ENCODE measurements at places on chromosomes 11 and 22.

- DNase-seq: no peak
These were observed 33.0 kb upstream of the PAK1 start for GRCh38 chr11:77506857-77507256.

- DNase-seq: no peak
These were observed 603 bp downstream of the ESRRA start for GRCh38 chr11:64305691-64306562.

- no peak for DNase-seq
These were observed 3.8 kb upstream of the PYGM start for GRCh38 chr11:64763526-64764039.

DNA sequence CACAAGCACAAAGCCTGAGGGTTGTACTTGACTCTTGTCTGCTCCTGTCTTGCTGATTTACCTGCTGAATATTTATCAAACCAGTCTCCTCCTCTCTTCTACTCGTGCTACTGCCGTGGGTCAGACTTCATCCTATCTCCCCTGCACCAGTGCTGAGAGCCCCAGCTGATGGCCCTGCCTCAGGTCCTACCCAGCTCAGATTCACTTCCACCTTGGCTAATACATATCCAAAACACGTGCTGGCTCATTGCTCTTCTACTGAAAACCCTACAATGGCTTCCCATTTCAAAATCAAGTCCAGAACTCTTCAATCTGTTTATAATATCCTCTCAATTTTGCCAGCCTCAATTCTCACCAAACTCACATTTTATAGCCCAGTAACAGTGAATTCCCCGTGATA is 48.3 kb downstream of the RAB30 start:
- DNase-seq: no peak

- DNase-seq: no peak
These were observed 720.6 kb upstream of the ANO5 start for GRCh38 chr11:21472261-21472660.
